Stimulated activated CD8-positive, alpha-beta memory T cell treated with anti-CD3 and anti-CD28 coated beads, Interleukin-2, amount 100 ng/mL, for 48 hours (primary cell): ENCODE measurements at places on chromosomes 12 and 14.
A peak's percentile ranks its signal among the peaks of the same experiment; 100 is the strongest.

DNA sequence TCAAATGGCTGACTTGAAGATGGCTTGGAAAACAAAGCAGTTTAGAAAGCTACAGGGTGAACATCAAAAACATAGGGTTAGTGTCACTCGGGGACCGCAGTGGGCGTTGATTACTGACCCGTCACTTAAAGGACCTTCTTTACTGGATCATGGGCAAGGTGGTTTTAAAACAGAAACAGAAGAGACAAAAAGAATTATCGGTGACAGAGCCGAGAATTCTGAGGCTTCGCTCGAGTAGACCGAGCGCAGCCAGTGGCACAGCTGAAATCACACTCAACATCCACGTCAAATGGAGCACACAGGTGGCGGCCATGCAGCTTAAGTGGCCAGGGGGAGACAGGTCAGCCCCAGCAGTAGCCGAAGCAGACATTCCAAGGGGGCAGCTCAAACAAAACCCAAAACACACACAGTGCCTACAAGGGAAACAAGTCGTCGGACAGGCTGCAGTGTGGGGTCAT is 17.3 kb downstream of the SNRNP35 start:
- DNase-seq = no peak

DNA sequence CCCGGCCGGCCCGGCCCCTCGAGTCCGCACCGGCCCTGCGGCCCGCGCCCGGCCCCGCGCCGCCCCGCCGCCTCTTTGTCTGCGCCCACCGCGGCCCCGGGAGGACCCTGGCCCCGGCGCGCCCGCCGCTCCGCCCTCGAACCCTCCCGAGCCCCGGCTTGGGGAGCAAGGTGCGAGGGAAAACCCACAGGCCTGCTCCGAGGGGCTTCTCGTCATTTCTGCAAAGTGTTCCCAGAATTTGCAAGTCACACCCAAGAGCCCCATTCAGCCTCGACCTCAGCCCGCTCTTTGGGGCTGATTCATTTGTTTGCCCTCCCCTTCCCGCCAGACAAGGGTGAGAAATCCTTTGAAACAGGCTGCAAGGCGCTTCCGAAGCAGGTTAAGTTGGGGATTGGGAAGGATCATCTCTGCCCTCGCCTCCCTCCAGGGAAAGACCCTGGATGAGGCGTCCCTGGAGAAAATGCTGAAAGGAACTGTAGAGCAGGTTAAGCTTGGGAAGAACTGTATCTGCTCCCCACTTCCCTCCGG is 325 bp upstream of the CLIP1 start:
- peak; percentile 26 for DNase-seq

GRCh38 chr14:44873536-44873935 is 88.2 kb downstream of the KLHL28 start:
- no peak for DNase-seq

DNA sequence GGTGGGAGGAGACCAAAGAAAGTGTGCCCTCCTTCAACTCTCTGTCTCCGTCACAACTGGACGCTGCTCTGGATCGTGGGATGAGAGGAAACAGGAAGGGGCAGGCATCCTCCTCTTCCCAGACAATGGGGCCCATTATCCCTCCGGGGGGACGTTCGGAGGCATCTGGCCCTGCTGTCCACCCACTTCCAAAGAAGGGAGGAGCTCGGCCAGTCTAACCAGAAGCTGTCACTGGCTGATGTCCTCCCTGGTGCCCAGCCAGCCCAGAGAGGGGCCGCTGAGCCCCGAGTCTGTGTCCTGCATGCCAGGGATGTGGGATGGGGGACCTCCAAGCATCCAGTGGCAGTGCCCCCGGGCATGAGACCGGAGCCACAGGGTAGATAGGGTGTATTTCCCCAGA is 39.8 kb upstream of the MEG3 start:
- no peak for DNase-seq

DNA sequence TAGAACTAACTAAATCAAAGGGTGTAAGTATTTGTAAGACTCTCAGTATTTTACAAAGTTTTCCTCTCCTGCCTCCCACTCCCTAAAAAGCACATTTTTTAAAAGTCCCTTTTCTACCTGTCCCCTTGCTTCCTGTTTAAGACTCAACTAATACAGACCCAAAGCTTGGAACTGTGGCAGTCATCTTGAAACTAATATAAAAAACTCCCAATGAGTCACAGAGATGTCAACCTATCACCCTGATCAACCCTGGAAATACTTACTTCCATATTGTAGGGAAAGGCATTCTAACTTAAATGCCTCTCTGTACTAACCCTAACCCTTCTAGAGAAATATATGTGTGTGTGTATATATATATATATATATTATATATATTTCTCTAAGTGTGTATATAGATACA is 184.8 kb downstream of the SPTSSA start:
- DNase-seq = no peak

DNA sequence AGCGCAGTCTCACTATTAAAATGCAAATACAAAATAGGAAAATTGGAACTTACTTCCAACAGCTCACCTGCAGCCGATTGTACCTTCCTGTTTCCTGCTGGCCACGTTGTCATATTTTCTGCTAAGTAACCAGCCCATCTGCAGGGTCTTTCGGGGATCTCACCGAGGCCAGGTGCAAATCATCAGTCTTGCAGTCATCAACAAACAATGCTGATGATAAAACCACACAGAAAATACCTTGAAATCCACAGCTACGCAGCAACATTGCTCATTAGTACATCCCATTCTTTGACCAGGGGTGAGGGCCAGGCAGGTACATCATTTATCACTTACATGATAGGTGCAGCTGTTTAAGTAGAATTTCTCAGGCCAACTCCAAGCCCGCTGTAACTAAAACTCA is 406.9 kb downstream of the TMEM121 start:
- no peak for DNase-seq

GRCh38 chr12:72134246-72135020 is 137.7 kb upstream of the TRHDE start:
- no peak for DNase-seq

- DNase-seq = no peak
Observed at GRCh38 chr14:89486961-89487360, 69.9 kb upstream of the FOXN3 start.

- no peak for DNase-seq
Observed at GRCh38 chr12:100138803-100139098, 3.9 kb downstream of the BLTP3B start.

DNA sequence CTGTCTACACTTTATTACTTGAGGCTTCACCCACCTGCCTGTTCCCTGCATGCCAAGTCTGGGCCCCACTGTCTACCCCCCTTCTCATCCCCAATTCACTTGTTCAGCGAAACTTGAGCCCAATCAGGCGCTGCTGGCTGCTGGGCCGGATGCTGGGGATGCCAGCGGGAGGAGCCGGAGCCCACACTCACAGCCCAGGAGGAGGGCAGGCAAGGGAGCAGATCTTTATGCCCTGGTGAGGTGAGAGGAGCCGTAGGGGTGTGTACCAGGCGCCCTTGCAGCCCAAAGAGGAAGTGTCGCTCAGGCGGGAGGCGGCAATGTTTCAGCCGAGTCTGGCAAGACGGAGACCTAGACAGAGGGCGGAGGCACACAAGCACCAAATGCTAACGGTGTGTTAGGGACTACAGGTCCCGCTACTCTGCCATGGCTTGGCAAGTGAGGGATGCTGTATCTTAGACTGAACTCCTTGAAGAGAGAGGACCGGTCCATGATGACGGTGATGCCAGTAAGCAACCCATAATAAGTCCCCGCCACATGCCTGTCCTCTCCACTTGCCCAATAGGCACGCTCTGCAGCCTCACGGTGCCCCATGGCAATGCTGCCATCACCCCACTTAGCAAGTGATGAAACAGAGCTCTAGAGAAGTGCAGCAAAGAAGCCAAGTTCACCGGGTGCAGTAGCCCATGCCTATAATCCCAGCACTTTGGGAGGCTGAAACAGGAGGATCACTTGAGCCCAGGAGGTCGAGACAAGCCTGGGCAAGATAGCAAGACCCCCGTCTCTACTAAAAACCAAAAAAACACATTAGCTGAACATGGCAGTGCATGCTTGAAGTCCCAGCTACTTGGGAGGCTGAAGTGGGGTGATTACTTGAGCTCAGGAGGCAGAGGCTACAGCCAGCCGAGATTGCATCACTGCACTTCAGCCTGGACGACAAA is 41.6 kb downstream of the LRRC74A start:
- no peak for DNase-seq

DNA sequence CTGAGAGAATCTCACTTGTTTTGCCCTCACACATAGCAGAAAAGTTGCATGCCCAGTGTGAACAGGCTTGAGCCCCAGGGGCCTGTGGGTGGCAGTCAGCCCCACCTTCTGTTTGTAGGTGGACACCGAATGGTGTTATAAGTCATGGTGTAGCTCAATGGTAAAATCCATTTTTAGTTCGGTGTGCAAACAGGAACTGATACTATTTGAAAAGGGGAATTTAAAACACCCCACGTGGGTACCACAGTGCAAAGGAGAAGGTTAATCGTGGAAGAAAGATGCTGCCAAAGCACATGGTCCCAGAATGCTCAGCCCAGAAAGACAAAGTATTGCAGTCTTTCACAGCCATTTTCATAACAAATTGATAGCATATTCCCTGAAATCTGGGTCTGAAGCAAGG is 71.8 kb upstream of the GZMB start:
- DNase-seq = no peak

DNA sequence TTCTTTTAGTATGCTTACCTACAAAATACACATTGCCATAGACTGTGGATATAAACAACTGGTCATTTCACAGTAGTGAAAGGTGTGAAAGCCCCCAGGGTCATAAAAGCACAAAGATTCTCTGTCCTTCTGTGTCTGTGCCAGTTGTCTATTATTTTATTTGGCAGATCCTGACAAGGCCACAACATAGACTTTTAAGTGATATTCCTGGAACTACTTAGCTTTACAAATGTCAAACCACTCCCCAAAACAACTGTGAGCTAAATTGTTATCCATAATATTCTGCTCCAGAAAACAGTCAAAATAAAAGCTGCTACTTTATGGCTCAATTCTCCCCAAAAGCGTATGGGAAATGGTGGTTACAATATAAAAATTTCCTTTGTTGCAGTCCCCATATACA is 172.1 kb downstream of the SEC23A start:
- no peak for DNase-seq

- no peak for DNase-seq
Observed at GRCh38 chr12:20128928-20129327, 239.4 kb upstream of the PDE3A start.

GRCh38 chr12:15497671-15498292 is 175.5 kb downstream of the PTPRO start:
- no peak for DNase-seq

GRCh38 chr12:70430400-70430799 is 64.3 kb downstream of the KCNMB4 start:
- no peak for DNase-seq

- DNase-seq = no peak
Observed at GRCh38 chr12:55847603-55848291, 5.0 kb upstream of the MMP19 start.

GRCh38 chr14:99137001-99137700 is 134.8 kb downstream of the BCL11B start:
- no peak for DNase-seq

DNA sequence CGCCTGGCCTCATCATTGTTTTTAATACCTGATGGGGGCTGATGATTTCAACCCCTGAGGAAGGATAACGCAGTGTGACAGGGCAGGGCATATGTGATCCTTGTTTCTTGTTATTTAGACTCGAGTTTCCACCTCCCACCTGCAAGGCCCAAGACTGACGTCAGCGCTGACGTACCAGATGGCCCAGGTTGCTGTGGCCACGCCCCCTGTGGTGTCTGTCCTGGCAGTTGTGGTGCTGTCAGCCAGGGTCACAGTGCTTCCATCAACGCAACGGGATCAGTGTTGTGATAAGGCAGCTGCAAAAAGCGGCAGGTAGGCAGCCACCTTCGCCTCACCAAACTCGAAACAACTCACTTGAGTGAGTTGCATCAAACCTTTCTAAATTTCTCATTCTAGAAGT is 18.4 kb downstream of the DDX51 start:
- no peak for DNase-seq

GRCh38 chr14:64939817-64940190 is 2.7 kb downstream of the GPX2 start:
- no peak for DNase-seq

DNA sequence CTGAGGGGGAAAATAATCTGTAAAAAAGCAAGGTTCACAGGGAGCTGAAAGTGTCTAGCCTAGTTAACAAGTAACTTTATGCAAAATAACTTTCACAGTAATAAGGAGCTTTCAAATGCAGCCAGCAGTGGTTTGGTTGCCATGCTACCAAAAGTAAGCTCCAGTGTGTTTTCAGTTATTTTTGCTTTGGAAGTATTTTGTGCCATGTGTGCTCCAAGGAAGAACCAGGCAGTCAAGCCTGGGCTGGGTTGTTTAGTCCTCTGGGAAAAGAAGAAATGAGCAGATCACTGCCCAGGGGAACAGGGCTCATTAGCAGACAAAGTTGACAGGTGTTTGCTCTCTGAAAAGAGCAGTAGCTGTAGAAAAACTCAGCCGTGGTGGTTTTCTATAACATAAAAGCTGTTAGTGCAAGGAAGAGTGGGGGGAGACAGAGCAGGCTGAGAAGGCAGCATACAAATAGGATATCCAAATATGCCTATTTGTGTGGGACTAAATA is 92.8 kb upstream of the TMTC2 start:
- DNase-seq = no peak

DNA sequence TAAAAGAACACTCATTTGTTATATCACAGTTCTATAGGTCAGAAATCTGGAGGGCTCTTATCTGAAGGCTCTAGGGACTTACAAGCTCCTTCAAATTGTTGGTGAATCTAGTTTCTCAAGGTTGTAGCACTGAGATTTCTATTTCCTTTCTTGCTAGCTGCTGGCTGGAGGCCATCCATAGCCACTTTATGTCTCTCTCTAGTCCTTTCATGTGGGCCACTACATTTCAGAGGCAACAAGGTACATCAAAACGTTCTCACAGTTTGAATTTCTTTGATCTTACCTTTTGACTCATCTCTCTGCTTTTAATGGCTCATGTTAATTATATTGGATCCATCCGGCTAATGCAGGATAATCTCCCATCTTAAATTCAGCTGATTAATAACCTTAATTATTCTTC is 286.8 kb downstream of the DIO2 start:
- no peak for DNase-seq

- DNase-seq = no peak
Observed at GRCh38 chr14:51337520-51337919, 97.5 kb downstream of the TMX1 start.

DNA sequence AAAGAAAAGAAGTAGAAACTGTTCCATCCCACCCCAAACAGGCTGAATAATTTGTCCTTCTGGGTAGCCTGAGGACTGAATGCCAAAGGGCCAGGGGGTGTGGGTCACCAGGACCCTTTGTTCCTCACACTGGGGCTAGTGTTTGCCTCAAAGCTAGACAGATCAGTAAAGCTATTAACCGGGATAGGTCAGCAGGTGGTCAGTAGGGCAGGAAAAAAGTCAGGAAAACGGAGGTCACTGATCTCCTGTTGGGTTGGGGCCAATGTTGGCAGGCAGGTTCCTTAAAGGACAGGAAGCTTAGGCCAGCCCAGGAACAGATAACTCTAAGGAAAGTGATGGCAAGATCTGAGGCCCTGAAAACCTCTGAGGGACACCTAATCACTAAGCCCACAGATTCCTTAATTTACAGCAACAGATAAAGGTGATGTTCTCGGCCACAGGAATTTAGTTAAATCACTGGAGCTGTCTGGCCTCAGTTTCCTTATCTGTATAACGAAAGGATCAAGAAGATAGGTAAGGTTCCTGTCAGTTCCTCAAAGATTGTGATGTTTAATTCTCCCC is 22.7 kb upstream of the TMPO start:
- DNase-seq = no peak
